ENCODE measurements at places on chromosomes 12 and 14.

DNA sequence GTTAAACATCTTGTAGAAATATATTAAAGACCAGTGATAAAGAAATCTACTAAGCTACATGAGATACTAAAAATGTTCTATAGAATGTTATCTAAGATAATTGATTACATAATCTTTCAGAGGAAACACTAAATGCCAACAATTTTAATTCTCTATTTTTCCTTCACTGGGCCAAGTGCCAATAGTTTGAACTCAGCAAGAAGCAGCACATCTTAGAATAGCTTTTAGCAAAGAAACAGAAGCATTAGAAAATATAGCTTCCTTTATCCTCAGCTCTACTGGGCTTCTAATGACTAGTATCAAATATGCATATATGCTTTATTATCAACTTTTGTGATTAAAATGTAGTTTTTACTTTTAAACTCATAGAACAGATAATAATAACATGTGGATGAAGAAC is 461.4 kb upstream of the USP15 start:
- DNase-seq = no peak

DNA sequence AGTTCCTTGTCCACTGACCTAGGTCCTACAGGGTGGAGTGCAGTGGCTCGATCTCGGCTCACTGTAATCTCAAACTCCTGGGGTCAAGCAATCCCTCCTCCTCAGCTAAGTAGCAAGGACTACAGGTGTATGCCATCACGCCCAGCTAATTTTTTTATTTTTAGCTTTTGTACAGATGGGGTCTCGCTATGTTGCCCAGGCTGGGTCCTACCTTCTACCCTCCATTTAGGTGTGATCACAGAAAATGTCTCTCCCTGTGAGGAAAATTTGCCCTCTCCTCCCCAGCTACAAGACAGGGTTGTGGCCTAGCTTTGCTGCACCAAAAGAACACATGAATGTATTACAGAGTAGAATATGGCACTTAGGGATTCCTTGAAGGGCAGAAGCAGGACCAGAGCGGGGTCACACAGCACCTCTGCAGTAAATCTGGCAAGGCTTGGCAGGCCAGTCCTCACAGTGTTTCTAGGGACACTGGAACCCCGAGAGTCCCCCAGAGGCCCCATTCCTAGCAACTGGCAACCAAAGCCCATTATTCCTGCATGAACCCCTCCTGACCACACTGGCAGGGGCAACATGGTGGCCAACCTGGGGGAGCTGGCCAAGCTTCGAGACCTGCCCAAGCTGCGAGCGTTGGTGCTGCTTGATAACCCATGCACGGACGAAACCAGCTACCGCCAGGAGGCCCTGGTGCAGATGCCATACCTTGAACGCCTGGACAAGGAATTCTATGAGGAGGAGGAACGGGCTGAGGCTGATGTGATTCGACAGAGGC is 2.0 kb upstream of the ENO2 start:
- DNase-seq = no peak

- DNase-seq = peak; percentile 76
Observed at GRCh38 chr12:53543539-53543938, 36.3 kb upstream of the NPFF start.

- no peak for DNase-seq
Observed at GRCh38 chr14:67630186-67630585, 10.5 kb downstream of the ARG2 start.

GRCh38 chr14:35727764-35728163 is 81.3 kb downstream of the RALGAPA1 start:
- no peak for DNase-seq

- DNase-seq = no peak
Observed at GRCh38 chr14:39393289-39393688, 38.9 kb downstream of the FBXO33 start.

DNA sequence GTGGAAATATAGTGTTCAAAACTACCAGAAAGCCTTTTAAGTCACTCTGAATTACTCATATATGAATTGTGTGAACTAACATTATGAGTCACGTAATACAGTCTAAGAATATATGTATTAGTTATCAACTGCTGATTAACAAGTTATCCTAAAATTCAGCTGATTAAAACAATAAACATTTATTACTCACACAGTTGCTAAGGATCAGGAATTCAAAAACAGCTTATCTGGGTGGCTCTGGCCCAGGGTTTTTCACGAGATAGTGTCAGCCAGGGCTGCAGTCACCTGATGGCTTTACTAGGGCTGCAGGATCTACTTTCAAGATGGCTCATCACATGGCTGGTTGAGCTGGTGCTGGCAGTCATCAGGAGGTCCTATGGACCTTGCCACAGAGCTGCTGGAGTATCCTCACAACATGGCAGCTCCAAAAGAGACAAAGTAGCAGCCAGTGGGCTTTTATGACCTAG is 36.5 kb downstream of the CORO1C start:
- peak; percentile 41 for DNase-seq

DNA sequence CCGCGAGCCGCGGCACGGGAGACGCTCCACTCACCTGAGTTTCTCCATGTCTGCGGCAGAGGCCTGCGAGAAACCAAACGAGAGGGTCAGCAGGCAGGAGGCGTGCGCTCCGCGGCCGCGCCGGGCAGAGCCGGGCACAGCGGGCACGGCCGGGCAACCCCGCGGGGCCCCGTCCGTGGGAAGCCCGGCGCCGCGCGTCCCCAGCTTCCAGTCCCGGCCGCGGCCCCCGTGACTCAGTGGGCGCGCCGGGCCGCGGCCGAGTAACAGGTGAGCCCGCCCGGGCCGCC is 19.4 kb downstream of the BEGAIN start:
- no peak for DNase-seq

DNA sequence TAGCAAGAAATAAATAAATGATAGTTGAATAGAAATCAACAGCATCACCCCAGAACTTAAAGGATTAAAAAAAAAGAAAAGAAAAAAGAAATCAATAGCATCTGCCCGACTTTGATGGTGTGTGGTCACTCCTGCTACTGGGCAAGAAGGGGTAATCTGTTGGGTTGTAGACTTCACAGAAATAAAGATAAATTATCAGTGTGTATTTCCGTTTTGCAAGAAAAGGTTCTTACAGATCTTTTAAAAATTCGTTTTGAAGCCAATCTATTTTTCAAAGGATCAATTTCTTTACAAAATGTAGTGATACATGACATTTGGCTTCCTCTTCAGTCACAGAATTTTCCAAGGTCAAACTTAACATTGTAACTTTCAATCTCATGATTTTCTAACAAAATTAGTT is 448.9 kb upstream of the FAR2 start:
- DNase-seq = no peak

DNA sequence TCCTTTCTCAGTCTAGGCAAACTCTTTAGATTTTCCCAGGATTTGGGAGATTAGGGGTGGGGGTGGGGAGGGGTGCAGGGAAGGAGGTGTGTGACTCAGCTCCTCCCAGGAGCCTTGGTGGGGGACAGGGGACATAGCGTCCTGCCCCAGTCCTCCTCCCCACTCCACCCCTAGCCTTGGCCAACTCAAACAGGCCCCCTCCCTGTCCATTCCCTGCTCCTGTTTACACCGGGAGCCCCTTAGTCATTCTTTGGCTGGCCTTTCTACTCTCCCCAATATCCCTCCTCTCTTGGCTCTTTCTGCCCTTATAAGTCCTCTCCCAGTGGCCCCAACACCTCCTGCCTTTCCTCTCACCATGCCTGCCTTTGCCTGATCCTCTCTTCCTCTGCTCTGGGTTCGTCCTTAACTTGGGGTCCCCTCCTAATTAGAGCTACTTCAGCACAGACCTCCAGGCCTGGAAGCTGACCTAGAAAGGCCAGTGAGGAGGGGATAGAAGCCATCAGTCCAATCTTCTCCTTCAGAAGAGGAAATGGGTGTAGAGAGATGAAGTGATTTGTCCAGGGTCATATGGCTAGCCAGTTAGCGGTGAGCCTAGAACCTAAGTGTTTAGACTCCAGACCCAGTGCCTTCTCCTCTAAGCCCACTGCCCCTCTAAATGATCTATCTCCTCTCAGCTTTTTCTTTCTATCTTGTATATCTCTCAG is 2.3 kb upstream of the ITGA5 start:
- no peak for DNase-seq

DNA sequence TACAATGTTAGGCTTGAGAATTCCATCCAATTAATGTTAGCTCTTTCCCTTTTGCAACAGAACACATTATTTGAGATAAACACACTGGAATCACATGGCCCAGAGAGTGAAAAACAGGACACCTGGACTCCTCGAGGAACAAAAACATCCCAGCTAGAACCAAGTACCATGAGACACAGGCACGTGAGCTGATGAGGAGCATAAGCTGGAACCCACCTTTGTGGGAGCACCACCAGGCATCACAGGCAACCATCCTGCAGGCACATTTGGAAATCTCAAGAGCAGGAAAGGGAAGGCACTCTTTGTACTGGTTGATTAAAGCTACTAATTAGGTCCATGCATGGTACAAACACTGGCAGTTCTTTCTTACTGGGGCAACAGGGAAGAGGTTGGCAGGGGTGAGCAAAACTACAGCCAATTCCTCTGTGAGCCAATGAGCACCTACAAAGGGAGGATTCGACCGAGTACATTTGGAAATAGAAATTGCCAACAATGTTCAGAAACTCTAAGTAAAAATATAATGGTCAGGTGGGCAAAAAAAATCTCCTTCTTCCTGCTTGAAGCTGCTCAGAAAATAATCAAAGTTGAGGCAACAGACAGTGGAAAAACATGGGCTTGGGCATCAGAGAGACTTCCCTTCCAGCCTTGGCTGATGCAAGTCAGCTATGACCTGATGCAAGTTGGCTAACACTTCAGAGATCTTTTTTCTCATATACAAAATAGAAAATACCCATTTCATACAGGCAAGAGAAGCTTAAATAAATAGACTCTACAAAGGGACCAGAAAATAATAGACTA is 216.7 kb downstream of the NUAK1 start:
- DNase-seq = no peak

- DNase-seq = no peak
Observed at GRCh38 chr14:52060080-52060479, 8.8 kb downstream of the NID2 start.

- peak; percentile 70 for DNase-seq
Observed at GRCh38 chr12:96047229-96048211, 12.1 kb upstream of the LTA4H start.

GRCh38 chr12:42759622-42760273 is 170.2 kb upstream of the PRICKLE1 start:
- DNase-seq = peak; percentile 90

DNA sequence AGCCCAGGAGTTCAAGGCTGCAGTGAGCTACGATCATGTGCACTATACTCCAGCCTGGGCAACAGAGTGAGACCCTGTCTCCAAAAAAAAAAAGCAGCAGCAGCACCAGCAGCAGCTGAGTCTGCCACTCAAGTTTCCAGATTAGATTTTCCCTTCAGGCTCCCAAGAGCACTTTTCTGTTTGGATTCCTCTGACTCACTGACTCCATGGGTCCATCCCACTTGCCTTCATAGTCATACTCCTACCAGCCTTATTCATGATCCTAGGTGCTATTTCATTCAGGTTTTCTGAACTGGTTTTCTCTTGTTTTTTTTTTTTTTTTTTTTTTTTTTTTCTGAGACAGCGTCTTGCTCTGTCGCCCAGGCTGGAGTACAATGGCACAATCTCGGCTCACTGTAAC is 6.8 kb upstream of the TWF1 start:
- no peak for DNase-seq

DNA sequence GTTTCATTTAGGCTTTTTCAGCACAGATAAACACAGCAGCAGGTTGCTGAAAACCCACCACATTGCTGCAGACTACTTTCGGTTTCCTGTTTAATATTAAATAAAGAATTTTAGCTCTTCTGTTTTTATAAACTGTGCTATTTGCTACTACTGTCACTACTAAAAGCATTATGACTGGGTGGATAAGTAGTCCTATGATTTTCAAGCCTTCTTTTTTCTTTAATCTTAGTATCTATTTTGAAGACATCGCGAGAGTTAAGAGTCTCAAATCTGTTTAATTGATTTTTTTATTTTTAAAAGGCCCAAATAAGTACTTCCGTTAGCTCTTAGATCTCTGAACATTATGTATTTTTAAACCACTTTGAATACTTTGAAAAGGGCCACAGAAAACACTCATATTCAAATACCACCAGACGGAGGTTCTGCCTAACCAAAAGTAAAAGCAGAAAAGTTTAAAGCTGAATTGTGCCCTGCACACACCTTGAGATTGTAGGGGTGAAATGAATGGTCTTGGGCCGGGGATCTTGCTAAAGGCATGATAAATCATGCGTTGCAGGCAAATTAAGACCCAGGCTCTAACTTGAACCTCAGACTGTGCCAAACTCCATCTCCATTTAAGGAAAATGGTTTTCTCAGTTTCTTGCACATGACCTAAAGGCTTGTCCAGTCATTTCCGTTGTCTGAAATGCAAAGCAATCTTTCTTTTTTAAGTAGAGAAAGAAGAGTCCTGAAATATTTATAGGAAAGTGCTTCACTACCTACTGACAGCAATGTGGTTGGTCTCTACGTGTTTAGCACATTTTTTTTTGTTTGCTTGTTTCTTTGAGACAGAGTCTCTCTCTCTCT is 13.6 kb upstream of the FOXN3 start:
- DNase-seq = peak; percentile 81

GRCh38 chr14:71970272-71970671 is 38.0 kb downstream of the RGS6 start:
- no peak for DNase-seq

DNA sequence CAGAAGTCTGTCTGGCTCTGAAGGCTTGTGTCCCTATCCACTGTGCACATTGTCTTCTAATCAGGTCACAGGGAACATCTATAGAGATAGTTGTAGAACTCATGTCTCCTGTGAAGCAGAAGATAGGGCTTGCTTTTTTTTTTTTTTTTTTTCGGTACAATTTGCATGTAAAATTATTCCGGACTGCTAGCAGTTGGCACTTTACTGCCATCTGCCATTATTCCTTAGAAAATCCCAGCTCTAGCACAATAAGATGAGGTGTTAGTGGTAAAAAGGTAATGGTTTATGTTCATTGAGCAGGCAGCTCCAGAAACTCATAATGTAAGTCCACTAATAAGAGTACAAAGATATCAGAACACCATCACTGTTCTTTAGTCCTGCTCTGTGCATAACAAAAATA is 8.7 kb downstream of the MYRFL start:
- no peak for DNase-seq

DNA sequence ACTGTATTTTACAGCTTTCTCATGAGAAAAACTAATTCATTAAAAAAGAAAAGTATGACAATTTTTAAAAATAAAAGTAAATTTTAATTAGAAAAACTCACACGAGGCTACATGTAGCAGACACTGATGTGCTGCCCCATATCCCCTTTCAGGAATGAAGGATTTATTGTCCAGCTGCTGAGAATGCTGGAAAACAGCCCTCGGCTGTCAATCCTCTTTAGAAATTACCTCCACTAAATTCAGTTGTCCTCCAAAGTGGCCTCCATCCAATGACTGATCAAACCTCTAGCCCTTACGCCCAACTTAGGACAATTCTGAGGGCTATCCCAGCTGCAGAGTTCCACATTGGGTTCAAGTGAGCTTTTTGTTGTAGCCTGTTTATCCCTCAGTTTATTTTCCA is 29.8 kb upstream of the AP4S1 start:
- DNase-seq = no peak
